ENCODE measurements at places on chromosomes 13 and 19.

GRCh38 chr13:38854226-38854625 is 136.4 kb downstream of the STOML3 start:
- DNase-seq = no peak

- DNase-seq = no peak
These were observed 8.5 kb downstream of the FOSB start for GRCh38 chr19:45476304-45476703.

DNA sequence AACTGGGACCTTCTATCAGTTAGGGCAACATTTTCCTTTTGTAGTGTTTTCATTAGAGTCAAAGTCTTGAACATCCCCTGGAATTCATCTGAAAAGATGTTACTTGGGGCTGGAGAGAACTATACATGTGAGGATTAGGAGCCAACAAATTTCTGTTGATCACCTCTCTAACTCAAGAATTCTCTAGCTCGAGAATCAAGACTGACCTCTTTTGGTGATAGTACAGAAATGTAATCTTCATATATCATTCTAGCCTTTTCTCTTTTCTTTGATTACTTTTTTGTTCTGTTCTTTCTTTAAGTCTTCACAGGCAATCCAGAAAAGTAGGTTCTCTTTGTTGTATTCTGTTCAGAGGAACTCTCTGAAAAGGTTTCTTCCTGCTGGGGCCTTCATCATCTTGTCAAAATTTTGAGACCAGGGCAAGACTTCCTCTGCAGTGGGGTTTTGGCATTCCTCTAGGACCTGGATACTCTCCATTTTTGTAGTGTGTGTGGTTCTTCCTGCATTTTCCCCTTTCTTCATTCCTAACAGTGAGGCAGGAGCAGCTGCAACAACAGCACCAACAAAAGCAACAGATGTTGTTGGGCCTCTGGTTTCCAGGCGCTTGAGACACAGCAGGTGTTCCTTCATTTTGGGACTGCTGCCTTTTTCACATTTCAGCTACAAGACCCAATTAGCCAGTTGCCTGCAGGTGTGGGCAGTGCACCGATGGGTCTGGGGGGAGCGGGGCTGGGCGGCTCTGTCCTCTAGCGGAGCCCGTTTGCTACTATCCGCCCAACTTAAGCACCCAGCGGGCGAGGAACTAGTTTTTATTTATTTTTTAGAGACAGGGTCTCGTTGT is 26.2 kb downstream of the ELF1 start:
- DNase-seq = no peak

DNA sequence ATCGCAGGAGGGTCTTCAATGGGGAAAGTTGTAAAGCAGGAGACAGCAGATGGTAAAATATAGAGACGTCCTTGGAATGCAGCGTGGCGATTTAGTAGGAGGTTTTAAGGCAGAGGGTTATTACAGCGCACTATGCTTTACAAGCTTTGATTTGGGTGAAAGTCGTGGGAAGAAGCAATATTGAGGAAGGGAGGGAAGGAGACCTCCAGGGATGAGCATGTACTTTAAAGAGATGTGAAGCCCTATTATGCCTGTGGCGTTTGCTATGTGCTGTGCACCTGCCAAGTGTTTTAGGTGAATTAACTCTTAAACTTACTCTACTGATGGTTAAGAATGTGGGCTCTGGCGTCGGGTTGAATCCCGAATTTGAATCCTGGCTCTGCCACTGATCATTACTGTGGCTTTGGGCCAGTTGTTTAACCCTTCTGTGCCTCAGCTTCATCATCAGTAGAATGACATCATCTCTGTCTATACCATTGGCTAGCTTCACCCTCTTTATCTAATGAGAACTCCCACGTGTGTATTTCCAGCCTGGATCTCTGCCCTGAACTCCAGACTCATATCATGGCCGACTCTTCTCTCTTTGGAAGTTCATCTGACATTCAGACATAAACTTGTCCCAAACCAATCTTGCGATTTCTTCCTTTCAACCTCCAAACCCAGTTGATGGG is 583 bp downstream of the CCDC61 start:
- DNase-seq = no peak

DNA sequence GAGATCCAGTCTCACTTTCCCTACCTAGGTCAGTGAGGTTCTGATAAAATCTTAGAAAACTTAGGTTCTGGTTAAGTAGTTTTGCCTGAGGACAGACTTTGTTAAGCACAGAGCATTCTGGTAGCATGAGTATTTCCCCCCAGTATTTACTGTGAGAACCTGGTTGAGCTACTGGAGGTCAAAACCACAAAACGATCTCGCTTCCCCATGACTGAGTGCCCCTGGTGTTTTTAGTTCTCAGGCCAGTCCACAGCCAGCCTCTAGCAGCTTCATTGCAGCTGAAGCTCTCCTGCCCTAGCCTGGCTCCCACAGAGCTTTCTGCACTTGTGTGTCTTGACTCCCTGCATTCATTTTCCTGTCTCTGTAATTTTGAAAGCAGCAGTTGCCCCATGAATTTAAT is 1138.2 kb downstream of the UQCRFS1 start:
- DNase-seq = no peak

- DNase-seq = no peak
These were observed 45.8 kb upstream of the SCEL start for GRCh38 chr13:77489566-77490337.

DNA sequence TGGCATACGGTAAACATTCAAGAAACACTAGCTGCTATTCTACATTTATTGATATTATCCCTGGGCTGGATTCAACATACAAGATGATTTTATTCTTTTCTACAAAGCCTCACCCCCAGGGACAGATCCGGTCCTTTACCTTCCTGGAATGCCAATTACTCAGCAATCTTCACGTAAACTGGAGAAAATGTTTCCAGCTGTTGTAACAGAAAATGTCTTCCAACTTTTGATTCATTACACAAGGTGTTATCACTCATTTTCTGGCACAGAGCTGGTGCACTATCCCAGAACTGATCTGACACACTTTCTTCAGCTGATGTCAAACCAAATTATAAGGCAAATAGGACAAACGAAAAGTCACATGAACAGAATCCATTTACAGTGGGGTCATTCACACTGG is 33.1 kb downstream of the DCLK1 start:
- no peak for DNase-seq

- peak; percentile 35 for DNase-seq
These were observed 43.8 kb downstream of the DCT start for GRCh38 chr13:94435604-94436226.

DNA sequence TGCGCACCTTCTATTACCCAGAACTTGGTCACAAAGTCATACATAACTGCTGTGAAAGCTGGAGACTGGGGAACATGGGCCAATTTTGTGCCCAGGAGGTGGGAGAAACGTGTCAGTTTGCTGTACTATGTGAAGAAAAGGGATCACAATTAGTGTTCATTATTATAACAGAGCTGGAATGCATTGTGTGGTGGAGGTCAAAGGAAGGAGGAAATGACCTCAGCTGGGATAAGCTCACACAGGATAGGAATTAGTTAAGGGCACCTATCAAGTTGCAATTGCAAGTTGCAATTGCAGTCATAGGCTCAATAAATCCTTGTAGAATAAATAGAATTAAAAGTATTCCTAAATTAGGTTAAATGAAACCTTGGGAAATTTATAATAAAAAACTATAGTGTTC is 103.9 kb upstream of the OBI1 start:
- no peak for DNase-seq
